Activated CD4-positive, alpha-beta T cell treated with anti-CD3 and anti-CD28 coated beads, Interleukin-2, amount 10 ng/mL, durations not matched to agents 24 days and 14 days (primary cell): ENCODE measurements at places on chromosomes 1 and 21.

DNA sequence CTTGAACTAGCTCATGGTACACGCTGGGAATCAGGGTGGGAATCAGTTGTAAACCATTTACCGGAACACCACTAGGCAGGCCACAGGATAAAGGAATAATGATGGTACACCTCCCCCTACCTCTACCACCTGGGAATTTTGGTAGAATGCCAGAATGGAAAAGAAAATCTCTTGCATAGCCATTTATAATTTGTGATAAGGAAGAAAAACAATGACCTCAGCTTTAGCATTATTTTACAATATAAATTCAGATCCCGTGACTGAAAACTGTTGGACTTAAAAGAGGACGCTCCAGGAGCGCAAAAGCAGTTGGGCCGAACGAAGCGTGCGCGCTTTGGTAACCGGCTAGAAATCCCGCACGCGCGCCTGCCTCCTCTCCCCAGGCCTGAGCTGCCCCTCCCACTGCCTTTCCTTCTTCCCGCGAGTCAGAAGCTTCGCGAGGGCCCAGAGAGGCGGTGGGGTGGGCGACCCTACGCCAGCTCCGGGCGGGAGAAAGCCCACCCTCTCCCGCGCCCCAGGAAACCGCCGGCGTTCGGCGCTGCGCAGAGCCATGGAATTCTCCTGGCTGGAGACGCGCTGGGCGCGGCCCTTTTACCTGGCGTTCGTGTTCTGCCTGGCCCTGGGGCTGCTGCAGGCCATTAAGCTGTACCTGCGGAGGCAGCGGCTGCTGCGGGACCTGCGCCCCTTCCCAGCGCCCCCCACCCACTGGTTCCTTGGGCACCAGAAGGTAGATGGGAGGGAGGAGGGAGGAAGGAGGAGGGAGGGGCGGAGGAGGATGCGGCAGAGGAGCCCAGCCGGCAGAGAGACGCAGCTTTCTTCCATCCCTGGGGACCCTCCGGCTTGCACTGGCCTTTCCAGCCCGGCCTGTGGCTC lies at the start of gene CYP4X1:
TSS of gene CYP4X1 (plus strand) at position 402 of the 873 bp plus-strand sequence. CDS start at position 551, 149 bp downstream.
- H3K4me1 ChIP-seq = no peaks in the 10 kb centered on the region
- peaks cover 44% of the 10 kb centered on the region for H3K27me3 ChIP-seq
- H3K4me3 ChIP-seq = no peak within 1 kb of the TSS
- no peaks in the 10 kb centered on the region for H3K36me3 ChIP-seq
- DNase-seq = no peak
- H3K27ac ChIP-seq = no peak within 1 kb of the TSS

DNA sequence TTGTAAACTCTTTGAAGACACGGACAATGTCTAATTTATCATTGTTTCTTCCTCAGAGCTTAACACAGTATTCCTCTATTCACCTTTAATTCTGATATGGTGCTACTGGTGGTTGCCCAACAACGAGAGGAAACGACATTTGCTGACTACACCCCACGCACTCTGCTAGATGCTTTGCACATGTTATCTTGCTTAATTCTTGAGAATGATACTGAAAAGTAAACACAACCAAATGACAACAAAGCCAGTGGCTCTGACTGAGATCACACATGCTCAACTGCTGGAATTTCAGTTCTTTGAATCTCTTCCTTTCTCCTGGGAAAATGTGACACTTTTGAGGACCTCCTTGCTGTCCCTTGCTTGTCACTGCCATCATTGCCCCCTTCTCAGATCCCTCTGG lies 37.2 kb upstream of the DDAH1 start:
- no peak overlapping the region for H3K4me3 ChIP-seq
- no peaks in the 10 kb centered on the region for H3K4me1 ChIP-seq
- H3K27me3 ChIP-seq = peaks cover 2% of the 10 kb centered on the region
- no peak for DNase-seq
- no peak overlapping the region for H3K27ac ChIP-seq

GRCh38 chr1:150321826-150322166 lies 463 bp downstream of the PRPF3 start:
- H3K27me3 ChIP-seq = peaks cover 2% of the 10 kb centered on the region
- peaks cover 29% of the 10 kb centered on the region for H3K36me3 ChIP-seq
- peak overlapping the region; percentile 99 for H3K27ac ChIP-seq
- DNase-seq = peak; percentile 65
- peaks cover 12% of the 10 kb centered on the region for H3K4me1 ChIP-seq

GRCh38 chr1:39394598-39394997 lies 96.8 kb upstream of the BMP8A start:
- peaks cover 30% of the 10 kb centered on the region for H3K36me3 ChIP-seq
- no peaks in the 10 kb centered on the region for H3K27me3 ChIP-seq
- no peak overlapping the region for H3K27ac ChIP-seq
- DNase-seq = no peak
- peaks cover 66% of the 10 kb centered on the region for H3K4me1 ChIP-seq

- no peak overlapping the region for H3K27ac ChIP-seq
- peaks cover 10% of the 10 kb centered on the region for H3K27me3 ChIP-seq
- H3K36me3 ChIP-seq = no peaks in the 10 kb centered on the region
- no peak for DNase-seq
- peaks cover 5% of the 10 kb centered on the region for H3K4me1 ChIP-seq
These were observed 74.0 kb downstream of the SYT6 start for GRCh38 chr1:114079596-114080190.

GRCh38 chr1:222043444-222044292 lies 301.8 kb upstream of the DUSP10 start:
- no peak for DNase-seq
- H3K36me3 ChIP-seq = no peaks in the 10 kb centered on the region
- H3K27ac ChIP-seq = no peak overlapping the region
- no peak overlapping the region for H3K4me3 ChIP-seq
- peaks cover 6% of the 10 kb centered on the region for H3K4me1 ChIP-seq
- H3K27me3 ChIP-seq = no peaks in the 10 kb centered on the region

DNA sequence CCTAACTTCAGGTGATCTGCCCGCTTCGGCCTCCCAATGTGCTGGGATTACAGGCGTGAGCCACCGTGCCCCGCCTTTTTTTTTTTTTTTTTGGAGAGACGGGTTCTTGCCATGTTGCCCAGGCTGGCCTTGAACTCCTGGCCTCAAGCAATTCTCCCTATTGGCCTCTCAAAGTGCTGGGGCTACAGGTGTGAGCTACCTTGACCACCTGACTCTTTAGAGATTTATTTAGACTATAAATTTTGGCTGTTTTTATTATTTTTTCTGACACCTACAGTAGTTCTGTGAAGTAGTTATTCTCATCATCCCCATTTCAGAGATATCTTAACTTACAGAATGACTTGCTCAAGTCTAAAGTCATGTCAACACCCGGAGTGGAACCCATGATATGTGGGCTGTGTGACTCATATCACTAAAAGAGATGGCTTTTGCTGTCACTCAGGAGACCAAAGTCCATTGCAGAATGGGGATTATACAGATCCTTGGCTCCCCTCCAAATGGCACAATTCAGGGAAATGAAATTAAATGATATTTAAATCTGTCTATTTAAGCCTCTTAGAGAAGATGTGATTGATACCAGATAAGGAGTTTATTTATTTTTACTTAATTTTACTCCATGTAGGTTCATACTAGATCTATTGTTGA lies 93.2 kb downstream of the CTH start:
- H3K27ac ChIP-seq = no peak overlapping the region
- DNase-seq = no peak
- peaks cover 11% of the 10 kb centered on the region for H3K27me3 ChIP-seq
- no peak overlapping the region for H3K4me3 ChIP-seq

GRCh38 chr1:196462086-196462485 lies 146.2 kb downstream of the KCNT2 start:
- H3K4me3 ChIP-seq = no peak overlapping the region
- DNase-seq = no peak
- H3K27ac ChIP-seq = no peak overlapping the region

DNA sequence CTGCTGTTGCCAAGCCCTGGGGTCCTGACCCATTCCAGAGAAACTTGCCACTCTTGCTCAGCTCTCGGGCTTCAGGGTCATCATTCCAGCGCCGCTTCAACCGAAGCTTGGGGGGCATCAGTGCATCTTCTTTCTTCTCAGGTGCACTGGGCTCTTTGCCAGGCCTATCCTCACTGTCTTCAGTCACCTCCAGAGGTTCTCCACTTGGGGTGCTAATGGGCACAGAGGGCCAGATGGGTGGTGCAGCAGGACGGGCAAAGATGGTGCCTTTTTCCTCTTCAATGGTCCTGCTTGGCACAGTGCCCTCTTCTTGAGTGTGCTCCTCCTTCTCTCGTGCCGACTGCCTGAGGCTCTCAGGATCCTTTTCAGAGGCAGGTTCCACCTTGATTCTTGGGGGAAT lies 13.3 kb downstream of the ETV3 start:
- DNase-seq = no peak
- no peaks in the 10 kb centered on the region for H3K27me3 ChIP-seq
- peaks cover 54% of the 10 kb centered on the region for H3K36me3 ChIP-seq

DNA sequence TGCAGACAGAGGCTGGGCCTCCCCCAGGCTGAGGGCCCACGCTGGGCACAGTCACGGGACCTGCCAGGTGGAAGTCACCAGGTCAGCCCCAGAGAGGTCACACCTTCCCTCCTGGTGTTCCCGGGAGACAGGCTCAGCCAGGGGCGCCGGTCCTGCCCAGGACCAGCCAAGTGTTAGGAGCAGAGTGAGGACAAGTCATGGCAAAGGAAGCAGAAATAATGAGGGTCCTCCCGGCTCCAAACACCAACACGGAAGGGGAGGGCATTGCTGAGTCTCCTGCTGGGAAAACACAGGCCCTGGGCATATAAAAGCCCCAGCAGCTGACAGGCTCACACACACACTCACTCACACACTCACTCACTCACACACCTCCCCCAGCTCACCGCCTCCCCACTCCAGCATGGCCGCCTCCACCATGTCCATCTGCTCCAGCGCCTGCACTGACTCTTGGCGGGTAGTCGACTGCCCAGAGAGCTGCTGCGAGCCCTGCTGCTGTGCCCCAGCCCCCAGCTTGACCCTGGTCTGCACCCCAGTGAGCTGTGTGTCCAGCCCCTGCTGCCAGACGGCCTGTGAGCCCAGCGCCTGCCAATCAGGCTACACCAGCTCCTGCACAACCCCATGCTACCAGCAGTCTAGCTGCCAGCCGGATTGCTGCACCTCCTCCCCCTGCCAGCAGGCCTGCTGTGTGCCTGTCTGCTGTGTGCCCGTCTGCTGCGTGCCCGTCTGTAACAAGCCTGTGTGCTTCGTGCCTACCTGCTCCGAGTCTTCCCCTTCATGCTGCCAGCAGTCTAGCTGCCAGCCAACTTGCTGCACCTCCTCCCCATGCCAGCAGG lies at the start of gene KRTAP10-10:
TSS of gene KRTAP10-10 (plus strand) at position 339 of the 833 bp plus-strand sequence. CDS start at position 401, 62 bp downstream.
- H3K4me1 ChIP-seq = no peaks in the 10 kb centered on the region
- H3K27ac ChIP-seq = no peak within 1 kb of the TSS
- no peak within 1 kb of the TSS for H3K4me3 ChIP-seq
- H3K27me3 ChIP-seq = peaks cover 13% of the 10 kb centered on the region
- H3K36me3 ChIP-seq = peaks cover 3% of the 10 kb centered on the region

GRCh38 chr1:90955769-90956168 lies 66.1 kb downstream of the ZNF644 start:
- H3K36me3 ChIP-seq = peaks cover 42% of the 10 kb centered on the region
- H3K4me3 ChIP-seq = no peak overlapping the region
- H3K27ac ChIP-seq = no peak overlapping the region
- no peak for DNase-seq
